ENCODE measurements at places on chromosomes 16 and 17.

DNA sequence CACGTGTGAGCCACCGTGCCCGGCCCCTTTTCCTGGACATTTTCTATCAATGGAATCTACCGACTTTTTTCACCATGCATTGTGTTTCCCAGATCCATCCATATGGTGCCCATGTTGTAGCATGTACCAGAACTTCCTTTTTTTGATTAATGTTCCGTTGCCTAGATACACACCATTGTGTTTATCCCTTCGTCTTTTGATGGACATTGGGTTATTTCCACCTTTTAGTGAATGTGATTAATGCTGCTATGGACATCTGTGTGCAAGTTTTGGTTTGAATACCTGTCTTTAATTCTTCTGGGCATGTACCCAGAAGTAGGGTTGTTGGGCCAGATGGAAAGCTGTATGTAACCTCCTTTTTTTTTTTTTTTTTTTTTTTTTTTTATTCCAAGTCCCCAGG lies 79.8 kb downstream of the NT5M start:
- DNase-seq, result no peak

- no peak for DNase-seq
Measured at GRCh38 chr17:79338604-79339003, 264.0 kb downstream of the ENGASE start.

DNA sequence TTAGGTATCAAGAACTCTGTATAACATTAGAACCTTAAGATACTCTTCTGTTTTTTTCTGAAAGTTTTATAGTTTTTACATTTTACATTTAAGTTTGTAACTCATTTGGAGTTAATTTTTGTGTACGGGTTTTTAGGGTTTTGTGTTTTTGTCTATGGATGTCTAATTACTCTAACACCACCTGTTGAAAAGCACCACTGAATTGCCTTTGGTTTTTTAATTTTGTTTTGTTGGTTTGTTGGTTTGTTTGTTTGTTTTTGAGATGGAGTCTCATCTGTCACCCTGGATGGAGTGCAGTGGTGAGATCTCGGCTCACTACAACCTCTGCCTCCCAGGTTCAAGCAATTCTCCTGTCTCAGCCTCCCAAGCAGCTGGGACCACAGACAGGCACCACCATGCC lies 29.8 kb upstream of the ZNF629 start:
- DNase-seq, result no peak

DNA sequence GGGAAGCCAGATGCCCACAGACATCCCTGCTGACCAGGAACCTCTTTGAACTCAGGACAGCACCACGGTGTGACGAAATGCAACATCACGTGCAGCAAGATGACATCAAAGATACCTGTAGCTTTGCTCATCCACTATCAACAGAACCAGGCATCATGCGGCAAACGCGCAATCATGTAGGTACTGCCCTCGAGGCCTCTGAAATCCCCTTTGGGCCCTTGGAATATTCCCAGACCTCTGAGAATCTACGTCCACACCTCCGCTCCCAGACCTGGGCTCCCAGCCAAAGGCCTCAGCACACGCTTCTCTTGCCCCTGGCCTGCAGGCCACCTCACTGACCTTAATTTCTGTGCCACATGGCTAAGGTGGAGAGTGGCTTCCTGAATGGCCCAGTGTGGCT lies 7.3 kb downstream of the CX3CL1 start:
- DNase-seq, result no peak

- DNase-seq, result no peak
Measured at GRCh38 chr17:43648916-43649315, 12.8 kb downstream of the MEOX1 start.

DNA sequence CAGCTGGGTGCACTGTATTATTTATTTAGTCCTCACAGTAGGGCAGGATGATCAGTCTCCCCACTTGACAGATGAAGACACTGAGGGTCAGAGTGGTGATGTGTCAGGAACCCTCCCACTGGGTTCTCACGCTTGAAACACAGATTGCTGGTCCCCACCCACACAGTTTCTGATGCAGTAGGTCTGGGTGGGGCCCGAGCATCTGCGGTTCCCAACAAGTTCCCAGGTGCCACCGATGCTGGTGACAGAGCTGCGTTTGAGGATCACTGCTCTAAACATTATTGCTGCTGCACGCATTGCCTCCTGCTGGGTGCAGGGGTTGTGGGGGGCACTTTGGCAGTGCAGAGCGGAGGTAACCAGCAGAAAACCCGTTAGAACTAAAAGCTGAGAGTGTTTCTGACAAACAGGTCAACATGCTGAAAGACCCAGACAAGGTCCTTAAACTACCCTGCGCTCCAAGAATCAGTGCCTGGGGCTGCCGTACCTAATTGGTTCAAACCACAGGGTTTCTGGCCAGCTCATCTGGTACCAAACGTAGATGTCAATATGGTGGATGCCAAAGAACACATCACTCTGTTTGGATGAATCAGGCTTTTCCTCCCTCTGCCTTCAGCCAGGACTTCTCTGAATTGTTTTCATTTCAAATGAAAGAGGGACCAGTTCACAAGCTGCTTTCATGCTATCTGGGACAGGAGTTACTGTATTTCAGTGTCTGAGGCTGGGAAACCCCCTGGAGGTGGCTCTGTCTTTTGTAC lies 76.0 kb downstream of the ABCC1 start:
- DNase-seq, result no peak

DNA sequence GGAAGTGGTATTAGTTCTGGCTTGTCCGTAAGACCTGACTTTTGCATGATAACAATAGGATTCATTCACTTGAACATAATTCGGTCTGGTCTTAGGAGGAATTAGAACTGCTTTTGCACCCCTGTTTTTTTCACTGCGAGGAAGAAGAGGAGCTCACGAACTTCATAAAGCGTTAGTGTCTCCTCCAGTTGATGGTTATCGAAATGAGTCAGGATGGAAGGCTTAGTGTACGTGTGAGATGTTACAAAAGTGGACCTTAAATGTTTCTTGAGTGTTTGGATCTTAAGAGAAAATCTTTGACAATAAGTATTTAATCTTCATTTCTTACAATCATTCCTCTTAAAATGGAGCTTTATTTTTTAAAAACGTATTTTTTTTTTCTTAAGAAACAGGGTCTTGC lies 52.8 kb downstream of the USP10 start:
- no peak for DNase-seq

GRCh38 chr17:43832976-43833829 lies at the start of gene MPP3:
Gene MPP3 (minus strand): TSS chr17:43833146. CDS start chr17:43831906, 1,240 bp downstream.
- peak; percentile 46 for DNase-seq

DNA sequence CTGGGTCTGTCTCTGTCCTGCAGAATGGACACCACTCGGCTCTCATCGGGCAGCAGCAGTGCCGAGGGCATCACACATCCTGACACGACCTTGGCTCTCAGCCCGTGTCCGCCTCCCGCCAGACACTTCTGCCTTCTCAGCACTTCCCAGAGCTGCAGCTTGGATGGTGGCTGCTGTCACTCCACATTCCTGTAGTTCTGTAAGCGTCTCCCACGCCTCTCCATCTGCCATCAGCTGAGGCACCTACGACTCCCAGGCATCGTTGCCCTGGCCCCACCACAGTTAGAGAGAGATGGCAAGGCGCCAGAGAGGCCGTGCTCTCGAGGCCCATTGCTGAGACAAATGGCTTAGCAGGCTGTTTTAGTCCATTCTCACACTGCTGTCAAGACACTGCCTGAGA lies 195.9 kb upstream of the CHMP6 start:
- DNase-seq, result no peak

GRCh38 chr17:601244-601925 lies 113.3 kb downstream of the VPS53 start:
- peak; percentile 80 for DNase-seq

DNA sequence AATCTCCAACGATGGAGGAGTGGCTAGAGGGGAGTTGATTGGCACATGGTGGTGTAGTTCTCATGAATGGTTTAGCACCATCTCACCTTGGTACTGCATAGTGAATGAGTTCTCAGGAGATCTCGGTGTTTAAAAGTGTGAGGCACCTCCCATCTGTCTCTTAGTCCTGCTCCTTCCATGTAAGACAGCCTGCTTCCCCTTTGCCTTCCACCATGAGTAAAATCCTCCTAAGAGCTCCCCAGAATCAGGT lies 428.8 kb upstream of the MAF start:
- no peak for DNase-seq

GRCh38 chr16:2486645-2487516 lies 12.0 kb downstream of the TBC1D24 start:
- DNase-seq, result no peak

- no peak for DNase-seq
Measured at GRCh38 chr17:82961366-82962162, 117.8 kb upstream of the METRNL start.

GRCh38 chr17:41718287-41718645 lies 6.1 kb downstream of the GAST start:
- no peak for DNase-seq

- DNase-seq, result no peak
Measured at GRCh38 chr16:84806256-84806889, 13.4 kb upstream of the CRISPLD2 start.

DNA sequence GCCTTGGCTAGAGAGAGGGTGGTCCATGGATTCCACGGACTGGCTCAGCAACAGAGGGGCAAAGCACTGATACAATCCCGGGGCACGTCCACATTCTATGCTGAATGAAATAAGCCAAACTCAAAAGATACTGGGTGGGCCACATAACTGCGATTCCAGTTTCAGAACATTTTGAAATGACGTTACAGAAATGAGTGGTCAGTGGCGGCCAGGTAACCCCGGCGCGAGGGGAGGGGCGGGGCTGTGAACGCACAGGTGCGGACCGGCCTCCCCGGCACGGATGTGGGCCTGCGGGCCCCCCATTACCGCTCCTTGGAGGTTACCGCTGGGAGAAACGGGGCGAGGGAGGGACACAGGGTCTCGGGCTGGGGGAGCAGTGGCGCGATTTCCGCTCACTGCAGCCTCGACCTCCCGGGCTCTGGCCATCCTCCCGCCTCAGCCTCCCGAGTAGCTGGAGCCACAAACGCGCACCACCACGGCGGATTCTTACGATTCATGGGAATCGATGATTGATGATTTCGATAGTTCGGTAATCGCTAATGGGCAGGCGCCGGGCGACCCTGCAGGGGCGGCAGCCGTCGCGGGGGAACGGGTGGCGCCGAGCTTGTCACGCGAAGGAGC lies 559 bp downstream of the MVD start:
- no peak for DNase-seq

DNA sequence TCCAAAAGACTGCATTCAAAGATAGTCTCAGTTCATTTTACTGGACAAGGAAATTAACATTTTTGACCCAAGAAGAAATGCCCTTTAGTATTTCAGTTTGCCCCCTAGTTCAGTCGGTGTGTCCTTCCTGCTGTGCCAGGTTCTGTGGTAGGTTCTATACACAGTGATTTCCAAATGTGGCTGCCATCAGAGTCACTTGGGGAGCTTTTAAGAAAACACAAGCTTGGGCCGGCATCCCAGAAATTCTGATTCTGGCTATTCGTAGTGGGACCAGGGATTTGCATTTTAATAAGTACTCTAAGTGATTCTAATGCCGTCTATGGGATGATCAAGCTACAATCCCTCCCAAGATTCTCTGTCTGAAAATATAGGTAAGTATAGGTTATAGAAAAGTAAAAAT lies 10.2 kb downstream of the RSPRY1 start:
- DNase-seq, result no peak

GRCh38 chr17:78999947-79000395 lies 9.6 kb downstream of the CANT1 start:
- DNase-seq, result no peak

DNA sequence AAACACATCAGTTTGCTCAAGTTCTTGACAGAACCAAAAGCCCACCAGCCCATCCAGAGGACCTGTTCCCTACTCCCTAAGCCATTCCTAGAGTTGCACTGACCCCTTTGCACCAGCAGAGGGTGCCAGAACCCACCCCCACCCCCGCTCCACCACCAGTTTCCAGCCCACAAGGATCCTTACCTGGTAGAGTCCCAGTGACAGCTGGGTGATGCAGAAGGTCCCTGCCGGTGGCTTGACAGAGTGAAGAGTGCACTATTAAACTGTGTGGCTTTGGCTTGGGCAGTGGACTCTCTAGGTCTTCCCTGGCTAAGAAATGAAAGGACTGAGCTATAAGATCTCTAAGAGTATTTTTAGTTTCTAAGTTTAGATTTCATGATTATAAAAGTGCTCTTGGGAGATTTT lies 73.3 kb upstream of the MTMR4 start:
- peak; percentile 76 for DNase-seq

DNA sequence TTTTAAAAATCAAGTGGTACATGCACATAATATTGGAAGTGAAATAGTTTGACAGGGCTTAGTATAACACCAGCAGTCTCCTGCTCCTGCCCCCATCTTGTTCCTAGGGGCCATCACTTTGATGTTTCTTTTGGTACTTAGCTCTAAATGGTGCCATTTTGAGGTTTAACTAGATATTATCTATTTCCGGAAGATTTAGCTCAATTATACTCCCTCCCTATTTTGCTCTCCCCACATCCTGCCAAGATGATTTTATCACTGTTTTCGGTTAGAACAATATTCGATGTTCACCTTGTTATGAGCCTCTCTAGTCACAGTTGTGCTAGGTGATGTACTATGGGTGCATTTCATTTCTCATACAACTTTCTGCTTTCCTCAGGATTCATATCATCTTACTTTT lies 20.0 kb upstream of the SLC35G3 start:
- no peak for DNase-seq

- no peak for DNase-seq
Measured at GRCh38 chr17:2090804-2091534, 36.1 kb downstream of the HIC1 start.

DNA sequence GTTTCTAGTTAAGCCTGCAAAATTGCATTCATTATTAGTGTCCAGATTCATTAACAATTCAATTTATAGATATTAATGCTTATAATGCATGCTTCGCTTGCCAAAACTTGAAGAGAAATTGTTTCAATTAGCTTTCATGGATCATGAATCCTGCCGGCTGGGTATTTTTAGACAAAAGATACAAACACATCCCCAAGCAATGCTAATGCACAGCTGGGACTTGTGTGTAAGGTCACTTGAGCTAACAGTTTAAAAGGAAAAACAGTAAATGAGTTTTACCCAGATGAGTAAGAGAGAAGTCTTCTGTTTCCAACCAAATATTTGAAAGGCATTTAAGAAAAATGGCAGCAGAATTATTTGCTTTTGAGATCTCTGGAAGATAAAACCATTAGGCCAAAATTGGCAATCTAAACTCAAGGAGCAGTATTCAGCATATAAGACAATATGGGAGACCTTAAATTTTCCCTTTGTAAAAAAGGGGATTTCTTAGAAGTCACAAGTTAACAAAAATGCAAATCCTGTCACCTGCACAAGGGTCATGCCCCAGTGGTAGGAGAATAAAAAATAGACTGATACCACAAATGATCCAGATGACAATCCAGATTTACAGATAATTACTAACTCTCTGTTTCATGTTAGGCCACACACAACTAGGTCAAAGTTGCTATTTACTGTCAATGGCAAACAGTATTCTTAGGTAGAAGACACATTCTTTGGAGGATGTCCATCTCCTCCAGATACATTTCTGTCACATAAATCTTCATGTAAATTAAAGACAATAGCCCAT lies 418.4 kb upstream of the PMFBP1 start:
- DNase-seq, result no peak

Measured in liver (tissue), 10 donors.